ENCODE measurements at places on chromosomes 1 and 21.
A peak's percentile ranks its signal among the peaks of the same experiment; 100 is the strongest.

GRCh38 chr1:83999316-83999819, 436 bp upstream of the TTLL7 start:
- no peak for DNase-seq

DNA sequence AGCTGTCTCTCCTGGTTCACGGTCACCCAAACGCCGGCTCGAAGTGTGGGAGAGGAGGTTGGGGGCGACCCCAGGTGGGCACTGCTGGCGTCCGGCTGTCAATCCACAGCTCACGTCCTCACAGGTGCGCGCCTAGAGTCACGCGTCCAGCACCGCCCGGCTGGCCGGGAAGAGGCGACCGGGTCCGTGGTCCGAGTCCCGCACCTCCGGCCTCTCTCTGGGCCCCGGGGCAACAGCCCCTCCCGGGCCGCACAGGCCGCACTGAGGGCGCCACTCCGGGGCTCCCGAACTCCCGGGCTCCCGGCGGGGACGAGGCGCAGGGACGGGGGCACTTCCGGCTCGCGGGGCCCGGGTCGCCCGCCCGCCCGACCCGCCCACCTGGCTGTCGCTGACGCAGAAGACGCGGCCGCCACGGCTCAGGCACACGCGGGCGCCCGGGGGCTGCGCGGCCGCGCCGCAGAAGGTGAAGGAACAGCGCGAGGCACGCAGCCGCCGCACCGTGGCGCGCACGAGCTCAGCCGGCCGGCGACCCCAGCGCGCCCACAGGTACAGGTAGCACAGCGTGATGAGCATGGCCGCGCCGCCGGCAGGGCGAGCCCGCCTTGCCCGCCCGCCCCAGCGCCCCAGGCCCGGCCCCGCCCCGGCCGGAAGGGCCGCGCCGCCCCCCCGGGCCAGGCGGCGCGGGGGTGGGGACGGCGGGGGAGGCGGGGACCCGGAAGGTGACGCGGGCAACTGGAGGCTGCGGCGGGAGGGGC, at the start of gene HLCS:
Gene HLCS (minus strand): TSS at position 604 of the 755 bp plus-strand sequence. CDS start 31 bp downstream, at position 573.
- peak; percentile 79 for DNase-seq

DNA sequence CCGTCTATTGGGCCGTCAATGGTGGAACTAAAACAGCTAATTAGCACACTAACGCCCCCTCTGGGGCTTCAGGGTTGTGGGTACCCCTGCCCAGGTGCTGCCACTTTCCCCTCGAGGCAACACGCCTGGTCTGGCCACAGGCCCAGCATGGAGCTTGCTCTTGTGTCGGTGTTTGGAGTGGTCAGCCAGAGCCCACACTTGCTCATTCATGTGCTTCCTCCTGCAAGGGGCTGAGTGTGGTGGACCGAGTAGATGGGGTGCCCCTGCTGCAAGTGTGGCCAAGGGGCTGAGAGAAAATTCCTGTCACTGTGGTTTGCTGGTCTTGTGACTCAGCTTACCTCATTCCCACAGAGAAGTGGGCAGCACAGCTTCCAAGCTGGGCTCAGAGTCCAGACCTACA, 25.7 kb downstream of the HTR6 start:
- DNase-seq: no peak

DNA sequence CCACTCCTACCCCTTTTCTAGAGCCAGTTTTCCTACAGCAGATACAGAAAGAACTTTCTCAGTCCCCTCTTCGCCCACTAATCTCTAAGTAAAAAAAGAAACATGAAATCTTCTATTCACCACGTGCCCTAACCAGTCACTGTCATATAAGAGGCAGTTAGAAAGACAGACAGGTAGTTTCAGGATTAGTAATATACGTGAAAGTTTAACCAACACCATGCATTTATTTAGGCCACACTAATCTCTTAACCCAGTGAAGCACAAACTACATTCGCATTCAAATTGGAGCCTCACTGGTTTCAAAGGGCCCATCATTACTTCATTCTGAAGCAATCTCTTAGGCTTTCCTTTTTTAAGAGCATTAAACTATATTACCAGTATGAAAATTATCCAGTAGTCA, 10.1 kb downstream of the GPATCH2 start:
- no peak for DNase-seq

- DNase-seq: no peak
These were observed 19.8 kb downstream of the PLA2G2E start for GRCh38 chr1:19903621-19904020.

GRCh38 chr1:248733566-248733965, 22.0 kb downstream of the LYPD8 start:
- DNase-seq: no peak

- peak; percentile 71 for DNase-seq
These were observed 31.0 kb upstream of the CD1D start for GRCh38 chr1:158149577-158150269.

- no peak for DNase-seq
These were observed 5.8 kb downstream of the CAPZB start for GRCh38 chr1:19479351-19480120.

GRCh38 chr1:202037706-202038296, 27.4 kb downstream of the ELF3 start:
- DNase-seq: no peak

DNA sequence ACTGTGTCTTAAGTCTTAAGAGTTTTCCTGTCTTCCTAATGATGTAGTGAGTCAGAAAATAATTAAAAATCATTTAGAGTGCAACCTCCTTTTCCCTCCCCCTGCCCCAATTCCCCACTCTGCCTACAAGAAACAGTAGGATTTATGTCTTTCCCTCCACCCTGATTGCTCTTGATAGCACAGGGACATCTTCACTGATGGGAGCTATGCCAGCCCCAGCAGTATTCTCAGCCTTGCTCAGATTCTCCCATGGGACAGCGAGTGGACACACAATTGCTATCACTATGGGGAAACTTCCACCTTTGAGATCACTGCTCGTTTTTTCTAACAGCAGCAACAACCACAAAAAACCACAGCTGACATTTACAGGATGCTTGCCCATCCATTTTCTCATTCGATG, 216.6 kb upstream of the PLXNA2 start:
- DNase-seq: no peak

Data from activated naive CD4-positive, alpha-beta T cell treated with anti-CD3 and anti-CD28 coated beads, Interleukin-2, amount 10 ng/mL, durations not matched to agents 7 days and 5 days (primary cell).